Vagina (tissue), 2 donors: ENCODE measurements at places on chromosomes 12 and 14.

- DNase-seq, result no peak
Measured at GRCh38 chr12:117240081-117240755, 49.9 kb upstream of the FBXO21 start.

- DNase-seq, result peak; percentile 88
Measured at GRCh38 chr14:94110552-94111181, at the start of gene IFI27. Gene IFI27 (plus strand): TSS chr14:94110736.

DNA sequence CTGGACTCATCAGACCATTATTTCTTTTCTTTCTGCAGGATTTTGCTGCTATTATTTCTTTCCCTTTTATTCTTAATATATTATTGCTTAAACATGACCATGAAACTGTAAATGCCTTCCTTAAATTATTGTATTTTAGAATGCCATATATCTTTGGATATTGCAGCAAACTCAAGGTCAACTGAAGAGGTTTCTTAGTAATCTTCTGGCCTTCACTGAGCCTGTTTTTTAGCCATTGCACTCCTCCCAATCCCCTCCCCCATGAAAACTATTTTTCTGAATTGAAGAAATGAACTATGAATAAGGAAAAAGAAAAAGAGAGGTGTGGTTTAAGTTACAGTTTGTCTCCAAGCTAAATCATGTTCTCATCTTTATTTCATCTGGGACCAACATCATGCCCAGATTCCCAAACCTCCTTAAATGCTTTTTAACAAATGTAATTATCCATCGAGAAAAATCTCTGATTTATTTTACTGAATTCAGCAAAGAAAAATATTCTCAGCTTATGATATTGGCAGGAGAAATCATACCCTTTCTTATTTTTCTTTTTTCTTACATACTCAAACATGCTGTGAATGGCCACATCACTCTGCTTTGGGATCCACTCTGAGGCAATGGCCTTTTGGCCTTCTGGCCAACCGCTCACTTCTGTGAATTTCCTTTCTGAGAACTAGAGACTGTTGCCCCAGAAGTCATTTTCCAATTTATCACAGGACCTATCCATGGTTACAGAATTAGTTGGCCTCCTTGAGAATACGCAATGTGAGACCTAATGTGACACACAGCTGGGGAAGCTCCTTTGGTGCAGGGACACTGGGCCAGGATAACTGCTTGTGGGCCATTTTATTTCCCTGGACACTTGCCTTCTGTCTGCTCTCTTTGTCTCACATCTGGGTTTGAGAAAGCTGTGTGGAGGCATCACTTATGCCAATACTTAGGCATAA, 50.9 kb downstream of the IGF1 start:
- no peak for DNase-seq

GRCh38 chr12:131603939-131604795, 106.7 kb upstream of the SFSWAP start:
- no peak for DNase-seq

DNA sequence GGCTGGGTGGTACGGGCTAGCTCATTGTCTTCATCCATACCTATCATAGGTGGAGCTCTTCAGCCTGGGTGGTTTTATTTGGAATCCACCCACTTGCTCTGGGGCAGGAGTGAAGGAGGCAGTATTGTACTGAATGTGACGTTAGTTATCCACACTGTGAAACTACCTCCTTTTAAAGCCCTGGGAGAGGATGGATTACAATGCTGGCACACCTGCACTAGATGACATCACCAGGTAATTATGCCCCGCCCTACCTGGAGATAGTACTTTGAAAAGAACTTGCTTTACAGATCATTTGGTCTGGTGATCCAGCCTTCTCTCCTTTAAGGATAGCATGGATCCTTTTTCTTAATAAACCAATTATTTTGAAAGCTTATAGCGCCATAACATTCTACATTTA, 78.0 kb downstream of the B4GALNT3 start:
- no peak for DNase-seq

DNA sequence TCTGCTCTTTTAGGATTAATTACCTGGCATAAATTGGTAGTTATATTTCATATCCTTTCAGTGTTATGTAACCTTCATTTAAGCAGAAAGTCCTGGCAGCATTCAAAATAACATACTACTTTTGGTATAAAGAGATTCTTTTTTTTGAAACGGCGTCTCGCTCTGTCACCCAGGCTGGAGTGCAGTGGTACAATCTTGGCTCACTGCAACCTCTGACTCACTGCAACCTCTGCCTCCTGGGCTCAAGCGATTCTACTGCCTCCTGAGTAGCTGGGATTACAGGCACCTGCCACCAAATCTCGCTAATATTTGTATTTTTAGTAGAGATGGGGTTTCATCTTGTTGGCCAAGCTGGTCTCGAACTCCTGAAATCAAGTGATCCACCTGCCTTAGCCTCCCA, 9.2 kb downstream of the KTN1 start:
- no peak for DNase-seq

- DNase-seq, result no peak
Measured at GRCh38 chr12:120186654-120187053, 7.9 kb downstream of the GCN1 start.

GRCh38 chr14:96310906-96311305, 52.2 kb downstream of the ATG2B start:
- DNase-seq, result no peak

DNA sequence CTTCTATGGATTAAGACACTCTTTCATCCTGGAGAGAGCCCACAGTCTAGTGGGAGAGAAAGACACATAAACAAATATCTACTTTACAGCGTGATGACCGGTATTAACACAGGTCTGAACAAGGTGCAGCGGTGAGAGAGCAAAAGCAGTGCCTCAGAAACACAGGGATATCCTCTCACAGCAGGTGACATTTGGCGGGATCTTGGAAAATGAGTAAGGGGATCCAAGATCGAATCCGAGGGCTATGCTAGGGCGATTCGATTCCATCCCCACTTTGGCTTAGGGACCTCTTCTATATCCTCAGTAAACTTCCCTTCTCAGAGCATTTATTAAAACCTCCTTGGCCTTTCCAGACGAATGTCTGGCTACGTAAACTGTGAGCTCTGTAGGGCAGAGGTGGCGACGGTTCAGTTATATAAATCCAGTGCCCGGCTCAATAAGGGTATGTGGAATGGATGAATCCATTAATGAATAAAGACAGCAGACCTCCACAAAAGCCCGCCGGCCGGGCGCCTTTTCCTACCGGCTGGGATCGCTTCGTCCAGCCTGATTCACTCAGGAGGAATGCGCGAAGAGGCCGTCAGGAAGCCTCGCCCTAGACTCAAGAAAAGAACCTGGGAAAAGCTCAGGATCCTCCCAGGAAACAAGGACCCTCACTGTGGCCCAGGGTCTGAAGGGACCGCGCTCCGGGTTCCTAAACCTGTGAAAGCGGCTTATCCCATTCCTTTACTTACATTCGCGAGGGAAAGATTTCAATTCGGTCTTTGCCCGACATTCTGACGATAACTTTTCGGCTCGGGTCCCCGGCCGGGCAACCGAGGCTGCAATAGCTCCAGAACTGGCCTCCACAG, 455 bp downstream of the ATP6V1D start:
- no peak for DNase-seq

DNA sequence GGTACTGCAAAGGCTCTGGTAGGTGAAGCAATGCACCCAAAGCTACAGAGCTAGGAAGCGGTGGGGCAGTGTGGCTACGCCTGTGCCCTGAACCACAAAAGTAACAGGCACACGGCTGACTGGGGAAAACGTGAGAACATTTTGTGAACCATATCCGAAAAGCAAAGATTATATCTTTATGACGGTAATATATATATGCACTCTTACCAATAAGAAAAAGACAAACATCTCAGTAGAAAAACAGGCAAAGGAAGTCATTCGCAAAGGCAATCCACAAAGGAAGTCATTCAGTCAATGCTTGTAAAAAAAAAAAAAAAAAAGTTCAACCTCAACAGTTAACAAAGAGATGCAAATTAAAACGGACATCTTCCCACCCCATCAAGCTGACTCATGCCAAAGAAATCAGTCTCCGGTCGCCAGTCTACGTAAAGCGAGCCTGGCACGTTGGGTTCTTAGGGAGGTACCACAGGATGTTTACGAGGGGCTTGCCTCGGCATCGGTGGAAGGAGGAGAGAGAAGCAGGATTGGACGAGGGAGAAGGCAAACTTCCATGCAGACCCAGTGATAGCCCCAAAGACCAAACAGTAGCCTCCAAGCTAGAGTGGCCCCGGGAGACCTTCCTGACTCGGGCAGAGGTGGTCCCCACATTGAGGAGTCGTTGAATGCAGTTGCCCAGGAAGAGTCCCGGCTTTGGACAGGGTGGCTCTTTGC, 39.4 kb upstream of the PPP2R5C start:
- DNase-seq, result peak; percentile 93

- DNase-seq, result no peak
Measured at GRCh38 chr12:9597365-9597764, 10.4 kb downstream of the KLRB1 start.

GRCh38 chr12:48985475-48985897, 7.4 kb downstream of the WNT1 start:
- DNase-seq, result no peak

GRCh38 chr14:77961847-77962580, 162.1 kb downstream of the ADCK1 start:
- no peak for DNase-seq

- DNase-seq, result no peak
Measured at GRCh38 chr14:42130815-42131214, 524.1 kb downstream of the LRFN5 start.
